Left kidney (tissue), 8 donors: ENCODE measurements at places on chromosomes 3 and 15.

GRCh38 chr3:45216021-45216609 lies 10.0 kb downstream of the TMEM158 start:
- DNase-seq = no peak

DNA sequence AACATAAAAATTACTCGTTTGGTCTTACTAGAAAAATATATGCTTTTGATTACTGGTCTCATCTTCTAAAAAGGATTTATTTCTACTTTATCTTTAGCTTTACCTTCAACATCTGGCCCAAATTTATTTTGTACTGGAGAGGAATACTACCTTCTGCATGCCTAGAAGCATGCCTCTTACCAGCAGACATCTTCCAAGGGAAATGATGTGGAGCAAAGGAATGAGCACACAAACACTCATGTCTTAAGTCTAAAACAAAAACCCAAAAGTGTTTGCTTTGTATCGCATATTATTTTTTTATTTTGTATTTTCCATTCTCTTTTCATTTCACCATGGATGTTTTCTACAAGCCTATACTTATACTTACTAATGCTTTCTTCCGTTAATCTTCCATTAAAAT lies 304.6 kb upstream of the KCNMB2 start:
- no peak for DNase-seq

DNA sequence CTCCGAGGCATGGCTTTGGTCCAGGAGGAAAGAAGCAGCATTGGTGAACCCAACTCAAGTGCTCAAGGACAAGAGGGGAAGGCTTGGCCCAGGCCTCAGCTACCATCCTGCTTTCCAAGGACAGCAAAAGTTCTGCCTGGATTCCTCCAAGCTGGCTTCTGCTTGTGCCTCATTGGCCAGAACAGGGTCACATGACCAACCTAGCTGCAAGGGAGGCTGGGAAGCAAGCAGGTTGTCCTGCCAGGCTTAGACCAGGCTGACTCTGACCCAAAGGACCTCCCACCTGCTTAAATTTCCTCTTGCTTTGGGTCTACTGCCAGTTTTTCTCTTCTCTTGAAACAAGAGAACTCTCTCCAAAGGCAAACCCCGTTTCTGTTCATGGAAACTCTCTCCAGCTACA lies 70.7 kb downstream of the RPN1 start:
- DNase-seq = no peak

GRCh38 chr3:64027658-64028057 lies 4.4 kb upstream of the PSMD6 start:
- DNase-seq = no peak

DNA sequence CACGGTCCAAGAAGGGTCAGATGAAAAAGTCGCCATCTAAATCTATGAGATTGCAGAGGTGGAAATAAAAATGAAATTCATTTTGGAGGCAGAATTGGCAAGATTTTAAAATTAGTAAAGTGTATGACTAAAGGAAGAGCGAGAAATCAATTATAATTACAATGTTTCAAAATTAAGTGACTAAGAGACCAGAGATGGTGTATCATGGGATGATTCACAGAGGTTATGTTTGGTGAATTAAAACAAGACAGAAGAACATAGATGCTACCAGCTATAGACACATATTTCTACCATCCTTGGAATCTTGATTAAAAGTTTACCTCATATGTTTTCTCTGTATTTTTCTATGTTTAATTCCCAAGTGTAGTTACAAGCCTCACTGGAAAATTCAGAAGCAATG lies 308.9 kb upstream of the DNAJC19 start:
- DNase-seq = no peak
